Spinal cord (tissue), 10 donors: ENCODE measurements at places on chromosomes 13 and 19. TPM values are rescaled to one million over a fixed set of nuclear protein-coding genes. Genes with fewer than 3 reads are reported as not detected.

GRCh38 chr13:42040730-42041010 lies 7.8 kb upstream of the DGKH start:
- peak overlapping the region; percentile 59 for H3K4me3 ChIP-seq
- no peak overlapping the region for H3K27ac ChIP-seq
- no peaks in the 10 kb centered on the region for H3K27me3 ChIP-seq
- H3K36me3 ChIP-seq = no peaks in the 10 kb centered on the region
- H3K4me1 ChIP-seq = peaks cover 21% of the 10 kb centered on the region

DNA sequence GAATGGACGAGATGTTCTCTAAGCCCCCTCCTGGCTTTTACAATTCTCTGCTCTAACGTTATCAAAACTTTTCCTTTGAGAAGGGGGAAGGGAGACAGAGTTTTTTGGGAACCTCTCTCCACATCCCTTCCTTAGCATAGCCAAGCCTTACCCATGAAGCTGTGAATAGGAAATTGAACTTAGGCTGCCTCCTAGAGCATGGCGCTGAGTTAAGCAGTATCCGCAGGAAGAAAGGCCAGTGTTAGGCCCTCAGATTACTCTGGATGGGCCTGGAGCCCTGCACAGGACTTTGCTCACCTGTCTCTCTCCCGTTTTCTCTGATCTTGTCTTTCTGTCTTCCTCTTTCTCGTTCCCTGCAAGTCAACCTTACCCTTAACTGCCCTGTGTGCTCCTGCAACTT lies 39.6 kb downstream of the CYP2B6 start:
- peaks cover 14% of the 10 kb centered on the region for H3K27me3 ChIP-seq
- H3K36me3 ChIP-seq = no peaks in the 10 kb centered on the region
- no peaks in the 10 kb centered on the region for H3K4me1 ChIP-seq

- H3K4me1 ChIP-seq = peaks cover 15% of the 10 kb centered on the region
- H3K4me3 ChIP-seq = peak within 1 kb of the TSS; percentile 71
- peak within 1 kb of the TSS; percentile 85 for H3K27ac ChIP-seq
- peak; percentile 87 for DNase-seq
- no peaks in the 10 kb centered on the region for H3K27me3 ChIP-seq
These were observed at the start of gene ZNF701 for GRCh38 chr19:52570000-52570861. ZNF701 (plus strand) TSS chr19:52570287; CDS start chr19:52574148, 3,861 bp downstream.

DNA sequence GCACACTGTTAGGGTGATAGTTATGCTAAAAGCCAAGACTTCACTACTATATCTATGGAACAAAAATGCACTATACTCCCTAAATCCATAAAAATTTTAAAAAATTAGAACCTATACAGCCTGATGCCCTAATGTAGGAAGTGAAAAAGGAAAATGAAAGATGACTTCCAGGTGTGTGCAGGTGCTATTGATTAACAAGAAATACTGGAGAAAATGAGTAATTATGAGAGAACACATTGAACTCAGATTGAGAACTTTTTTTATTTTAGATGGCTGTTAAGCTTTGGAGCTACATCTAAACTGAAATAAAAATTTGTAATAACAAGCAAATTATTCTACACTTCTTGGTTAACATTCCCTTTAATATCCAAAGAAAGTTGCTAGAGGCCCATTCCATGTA lies 1015.7 kb downstream of the PCDH9 start:
- no peaks in the 10 kb centered on the region for H3K36me3 ChIP-seq
- no peak overlapping the region for H3K4me3 ChIP-seq
- H3K4me1 ChIP-seq = no peaks in the 10 kb centered on the region
- H3K27me3 ChIP-seq = no peaks in the 10 kb centered on the region
- no peak for DNase-seq
- no peak overlapping the region for H3K27ac ChIP-seq

GRCh38 chr19:51422053-51422448 lies 4.6 kb upstream of the SIGLEC10 start:
- H3K27ac ChIP-seq = no peak overlapping the region
- no peaks in the 10 kb centered on the region for H3K36me3 ChIP-seq
- H3K4me3 ChIP-seq = no peak overlapping the region
- H3K27me3 ChIP-seq = peaks cover 13% of the 10 kb centered on the region
- peaks cover 4% of the 10 kb centered on the region for H3K4me1 ChIP-seq

DNA sequence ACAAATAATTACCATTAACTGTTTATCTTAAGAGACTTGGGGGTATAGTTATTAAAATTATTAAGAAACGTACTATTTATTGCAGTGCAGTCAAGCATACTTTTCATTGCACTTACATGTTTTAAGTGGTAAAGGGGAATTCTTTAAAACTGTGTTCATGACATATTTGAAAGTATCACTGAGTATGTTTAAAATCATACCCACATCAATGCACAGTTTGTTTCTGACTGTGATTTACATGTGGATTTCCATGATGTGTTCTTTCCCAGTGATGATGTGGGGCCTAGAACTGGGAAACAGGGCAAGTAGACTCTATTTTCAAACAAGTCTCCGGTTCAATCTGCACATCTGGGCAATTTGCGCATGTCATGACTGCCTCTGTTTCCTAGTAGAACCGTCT lies 340.5 kb upstream of the OBI1 start:
- no peaks in the 10 kb centered on the region for H3K36me3 ChIP-seq
- no peak overlapping the region for H3K27ac ChIP-seq
- H3K4me1 ChIP-seq = no peaks in the 10 kb centered on the region

DNA sequence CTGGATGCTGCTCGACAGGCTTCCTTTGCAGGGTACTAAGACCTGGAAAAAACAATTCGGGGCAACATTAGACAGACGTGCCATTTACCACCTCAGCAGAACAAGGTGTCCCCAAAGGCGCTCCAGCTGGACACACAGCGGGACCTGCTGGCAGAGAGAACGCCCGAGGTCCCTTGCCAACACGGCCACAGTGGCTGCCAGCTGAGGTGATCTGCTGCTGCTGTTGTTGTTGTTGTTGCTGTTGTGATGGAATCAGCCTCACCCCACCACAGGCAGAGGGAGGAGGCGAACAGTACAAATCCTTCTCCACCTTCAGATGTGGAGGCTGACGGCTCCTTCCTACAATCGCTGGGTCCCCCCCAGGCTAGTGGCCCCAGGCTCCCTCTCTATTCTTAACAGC lies 25.2 kb downstream of the ANKRD27 start:
- H3K27ac ChIP-seq = no peak overlapping the region
- H3K4me1 ChIP-seq = peaks cover 21% of the 10 kb centered on the region
- no peak for DNase-seq
- peaks cover 35% of the 10 kb centered on the region for H3K36me3 ChIP-seq

DNA sequence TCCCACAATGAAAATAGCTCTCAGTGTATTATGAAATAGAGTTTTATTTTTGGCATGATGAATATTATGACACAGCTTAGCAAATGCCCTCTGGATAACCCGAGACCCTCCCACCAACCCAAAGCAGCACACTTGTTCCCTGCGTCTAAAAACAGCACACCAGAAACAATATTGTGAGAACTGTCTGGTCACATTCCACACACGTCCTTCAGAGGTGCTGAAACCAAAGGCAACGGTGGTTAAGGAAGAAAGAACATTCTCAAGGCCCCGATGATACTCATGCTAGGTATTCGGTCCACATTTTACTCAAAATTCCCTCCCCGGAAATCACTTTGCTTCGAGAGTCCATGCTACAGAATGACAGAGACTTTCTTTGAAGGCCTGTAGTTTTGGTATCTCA lies 156.7 kb downstream of the SLC7A1 start:
- no peak overlapping the region for H3K4me3 ChIP-seq
- no peak overlapping the region for H3K27ac ChIP-seq
- H3K36me3 ChIP-seq = no peaks in the 10 kb centered on the region
- DNase-seq = no peak

- H3K4me1 ChIP-seq = no peaks in the 10 kb centered on the region
- H3K4me3 ChIP-seq = no peak overlapping the region
- no peaks in the 10 kb centered on the region for H3K36me3 ChIP-seq
- H3K27me3 ChIP-seq = no peaks in the 10 kb centered on the region
- H3K27ac ChIP-seq = no peak overlapping the region
These were observed 1623.4 kb upstream of the PRR20A start for GRCh38 chr13:55517312-55517711.

- no peak for DNase-seq
- no peaks in the 10 kb centered on the region for H3K4me1 ChIP-seq
- H3K27me3 ChIP-seq = no peaks in the 10 kb centered on the region
- no peaks in the 10 kb centered on the region for H3K36me3 ChIP-seq
These were observed 684.5 kb upstream of the ARGLU1 start for GRCh38 chr13:107252428-107252827.

DNA sequence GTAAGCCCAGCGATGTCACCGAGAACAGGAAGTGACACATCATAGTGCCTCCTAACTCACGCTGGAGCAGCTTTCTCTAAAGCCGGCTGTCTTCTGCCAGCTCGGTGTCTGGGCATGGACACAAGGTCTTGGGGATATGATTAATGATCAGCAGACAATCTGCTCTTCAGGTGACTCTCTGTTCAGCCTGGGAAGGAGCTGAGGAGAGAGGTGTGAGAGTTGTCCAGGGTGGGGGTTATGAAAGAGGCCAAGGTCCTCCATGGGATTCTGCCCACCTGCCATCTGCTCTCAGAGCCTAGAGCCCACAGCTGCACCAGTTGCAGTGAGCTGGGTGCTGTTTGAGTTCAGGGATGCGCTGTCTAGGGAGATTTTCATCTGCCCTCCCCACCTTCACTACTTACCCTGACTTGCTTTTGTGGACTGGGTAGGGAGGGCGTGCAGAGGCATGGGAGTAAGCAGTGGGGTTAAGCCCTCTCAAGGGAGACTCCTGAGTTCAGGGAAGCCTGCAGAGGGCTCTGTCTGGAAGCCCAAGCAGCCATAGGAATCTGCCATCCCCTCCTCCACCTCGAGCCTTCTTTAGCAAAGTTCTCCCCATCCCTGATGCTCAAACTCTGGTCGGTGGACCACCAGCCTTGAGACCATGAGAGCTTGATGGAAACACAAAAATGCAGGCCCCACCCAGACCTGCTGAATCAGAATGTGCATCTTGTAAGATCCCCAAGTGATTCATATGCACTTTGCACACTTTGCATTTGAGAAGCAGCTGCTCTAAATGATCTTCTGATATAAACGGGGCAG lies 539.7 kb downstream of the RFC3 start:
- H3K36me3 ChIP-seq = no peaks in the 10 kb centered on the region
- H3K27me3 ChIP-seq = no peaks in the 10 kb centered on the region
- no peak overlapping the region for H3K27ac ChIP-seq
- no peak for DNase-seq
- H3K4me3 ChIP-seq = no peak overlapping the region
- no peaks in the 10 kb centered on the region for H3K4me1 ChIP-seq

The KLC3 gene
- total RNA-seq = 1.1 TPM

The KANK3 gene
- 4.3 TPM for total RNA-seq

The PTPRH gene
- 2.9 TPM for total RNA-seq

The VAV1 gene
- total RNA-seq = 4.3 TPM
